ENCODE measurements at places on chromosomes 16 and 17.
A peak's percentile ranks its signal among the peaks of the same experiment; 100 is the strongest.

GRCh38 chr16:473046-474043 lies 47.9 kb downstream of the RAB11FIP3 start:
- no peak for DNase-seq

GRCh38 chr16:2514333-2515179 lies 804 bp downstream of the ATP6V0C start:
- DNase-seq: no peak

DNA sequence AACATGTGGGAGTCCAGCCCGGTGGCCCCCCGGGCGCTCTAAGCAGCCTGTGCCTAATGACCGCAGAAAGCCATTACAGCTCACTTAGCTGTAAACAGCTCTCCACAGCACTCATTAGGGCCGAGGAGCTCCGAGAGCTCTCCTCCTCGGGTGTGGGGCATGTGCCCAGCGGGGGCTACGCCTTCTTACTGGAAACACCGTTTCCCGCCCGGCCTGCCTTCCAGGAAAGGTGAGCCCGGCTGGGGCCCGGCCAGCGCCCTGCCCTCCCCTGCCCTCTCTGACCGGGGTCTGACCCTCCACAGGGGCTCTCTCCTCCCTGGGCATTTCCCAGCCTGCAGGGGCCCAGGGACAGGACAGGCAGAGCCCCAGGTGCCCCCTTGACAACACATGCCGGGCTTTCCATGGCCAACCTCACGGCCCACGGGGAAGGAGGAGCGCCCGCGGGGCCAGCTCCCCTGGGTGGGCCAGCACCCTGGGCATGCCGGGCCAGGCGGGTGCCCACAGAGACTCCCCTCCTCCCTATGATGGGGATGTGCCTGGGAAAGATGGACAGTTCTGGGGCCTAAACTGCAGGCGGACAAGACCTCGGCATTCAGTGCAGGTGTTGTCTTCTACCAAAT lies 72.6 kb downstream of the SDK2 start:
- no peak for DNase-seq

DNA sequence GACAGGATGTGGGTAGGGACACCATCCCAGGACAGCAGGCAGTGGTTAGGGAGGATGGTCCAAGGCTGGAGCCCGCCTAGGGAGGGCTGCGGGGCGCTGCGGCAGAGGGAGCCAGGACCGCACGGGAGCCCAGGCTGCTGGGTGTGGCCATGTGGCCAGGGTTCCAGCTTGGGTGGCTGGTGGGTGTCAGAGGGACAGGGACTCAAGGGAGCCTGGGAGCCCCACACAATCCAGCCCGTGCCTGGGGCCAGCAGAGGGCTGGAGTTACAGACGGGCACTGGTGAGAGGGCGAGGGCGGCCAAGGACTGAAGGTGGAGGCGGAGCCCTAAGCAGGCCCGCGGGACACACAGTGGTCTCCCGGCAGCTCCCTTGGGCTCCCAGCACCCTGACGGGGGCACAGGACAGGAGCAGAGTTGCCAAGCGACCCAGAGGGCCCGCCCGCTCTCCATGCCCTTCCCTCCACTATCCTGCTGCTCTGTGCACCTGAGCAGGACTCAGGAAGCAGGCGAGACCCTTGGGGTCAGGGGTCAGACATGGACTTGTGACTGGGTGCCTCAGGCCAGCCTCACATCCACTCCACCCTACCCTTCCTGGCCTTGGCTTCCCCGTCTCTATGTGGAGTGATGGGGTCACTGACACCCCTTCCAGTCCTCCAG lies 7.1 kb downstream of the MRPL28 start:
- no peak for DNase-seq

GRCh38 chr17:65900216-65900615 lies 291.7 kb downstream of the CEP112 start:
- DNase-seq: no peak

DNA sequence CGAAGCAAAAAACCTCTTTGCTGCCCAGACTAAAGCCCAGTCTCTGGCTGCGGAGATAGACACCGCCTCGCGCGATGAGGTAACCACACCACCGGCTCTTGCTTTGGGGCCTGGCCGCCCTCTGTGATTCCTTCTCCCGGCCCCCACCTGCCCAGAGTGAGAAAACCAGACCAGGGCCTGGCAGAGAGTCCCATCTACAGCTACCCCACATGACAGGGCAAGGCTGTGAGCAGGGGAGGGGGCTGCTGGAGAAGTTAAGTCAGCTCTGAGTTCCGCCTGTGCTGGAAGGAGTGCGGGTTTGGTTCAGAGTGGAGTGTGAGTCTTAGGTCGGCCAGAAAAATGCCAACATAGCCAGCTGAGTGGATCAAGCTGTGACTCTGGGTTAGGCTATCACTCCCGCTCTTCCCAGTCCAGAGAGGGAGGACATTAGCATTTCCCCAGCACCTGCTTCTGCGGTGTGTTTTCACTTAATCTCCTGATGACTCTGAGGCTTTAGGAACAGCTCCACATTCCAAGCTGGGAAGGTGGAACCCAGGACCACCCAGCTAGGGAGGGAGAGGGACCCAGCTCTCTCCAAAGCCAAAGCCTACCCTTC lies 139.0 kb downstream of the RAB11FIP4 start:
- no peak for DNase-seq

GRCh38 chr17:33623841-33624240 lies 330.7 kb upstream of the ASIC2 start:
- no peak for DNase-seq

GRCh38 chr16:58509256-58510096 lies 5.8 kb upstream of the SETD6 start:
- no peak for DNase-seq

DNA sequence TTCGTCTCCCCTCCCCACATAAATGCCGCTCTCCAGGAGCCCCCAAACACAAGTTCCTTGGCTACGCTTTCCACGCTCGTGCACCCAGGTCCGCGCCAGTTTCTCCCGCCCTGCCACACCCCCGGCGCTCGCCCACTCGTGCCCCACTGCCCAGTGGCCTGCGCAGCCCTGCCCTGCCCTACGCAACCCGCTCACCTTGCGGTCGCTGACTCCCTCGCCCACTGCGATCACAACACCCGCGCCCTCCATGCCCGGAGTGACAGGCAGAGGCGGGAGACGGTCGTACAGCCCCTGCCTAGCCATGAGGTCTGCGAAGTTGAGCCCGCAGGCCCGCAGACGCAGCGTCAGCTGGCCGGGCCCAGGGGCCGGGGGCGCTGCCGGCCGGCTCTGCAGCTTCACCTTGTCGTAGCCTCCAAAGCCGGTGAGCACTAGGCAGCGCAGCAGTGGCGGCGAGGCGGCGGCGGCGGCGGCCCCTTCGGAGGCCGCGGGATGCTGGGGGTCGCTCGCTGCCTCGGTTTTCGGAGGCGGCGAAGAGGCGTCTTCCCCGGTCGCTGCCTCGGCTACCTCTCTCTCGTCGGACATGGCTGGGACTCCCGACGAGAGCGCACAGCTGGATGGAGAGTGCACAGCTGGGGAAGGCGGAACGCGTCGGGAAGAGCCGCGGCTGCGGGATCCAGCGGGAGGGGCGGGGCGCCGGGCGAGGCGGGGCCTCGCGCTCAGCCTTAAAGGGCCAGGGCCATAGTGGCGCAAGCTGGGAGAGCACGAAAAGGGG lies at the start of gene VAT1:
Gene VAT1 (minus strand): TSS at position 645 of the 772 bp plus-strand sequence. CDS start 63 bp downstream, at position 582.
- DNase-seq: peak; percentile 91

DNA sequence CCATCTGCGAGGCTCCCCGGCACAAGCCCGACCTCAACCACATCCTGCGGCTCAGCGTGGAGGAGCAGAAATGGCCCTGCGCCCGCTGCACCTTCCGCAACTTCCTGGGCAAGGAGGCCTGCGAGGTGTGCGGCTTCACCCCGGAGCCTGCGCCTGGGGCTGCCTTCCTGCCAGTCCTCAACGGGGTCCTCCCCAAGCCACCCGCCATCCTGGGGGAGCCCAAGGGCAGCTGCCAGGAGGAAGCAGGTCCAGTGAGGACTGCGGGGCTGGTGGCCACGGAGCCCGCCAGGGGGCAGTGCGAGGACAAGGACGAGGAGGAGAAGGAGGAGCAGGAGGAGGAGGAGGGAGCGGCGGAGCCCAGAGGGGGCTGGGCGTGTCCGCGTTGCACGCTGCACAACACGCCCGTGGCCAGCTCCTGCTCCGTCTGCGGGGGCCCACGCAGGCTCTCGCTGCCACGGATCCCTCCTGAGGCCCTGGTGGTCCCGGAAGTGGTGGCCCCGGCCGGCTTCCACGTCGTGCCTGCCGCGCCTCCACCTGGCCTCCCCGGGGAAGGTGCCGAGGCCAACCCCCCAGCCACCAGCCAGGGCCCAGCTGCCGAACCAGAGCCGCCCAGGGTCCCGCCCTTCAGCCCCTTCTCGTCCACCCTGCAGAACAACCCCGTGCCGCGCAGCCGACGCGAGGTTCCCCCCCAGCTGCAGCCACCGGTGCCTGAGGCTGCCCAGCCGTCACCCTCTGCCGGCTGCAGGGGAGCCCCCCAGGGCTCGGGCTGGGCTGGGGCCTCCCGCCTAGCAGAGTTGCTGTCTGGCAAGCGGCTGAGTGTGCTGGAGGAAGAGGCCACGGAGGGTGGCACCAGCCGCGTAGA lies 13.1 kb upstream of the PRR35 start:
- DNase-seq: peak; percentile 95

All from BE2C (cell line).